Right kidney (tissue), 9 donors: ENCODE measurements at places on chromosomes 6 and 20.
A peak's percentile ranks its signal among the peaks of the same experiment; 100 is the strongest.

DNA sequence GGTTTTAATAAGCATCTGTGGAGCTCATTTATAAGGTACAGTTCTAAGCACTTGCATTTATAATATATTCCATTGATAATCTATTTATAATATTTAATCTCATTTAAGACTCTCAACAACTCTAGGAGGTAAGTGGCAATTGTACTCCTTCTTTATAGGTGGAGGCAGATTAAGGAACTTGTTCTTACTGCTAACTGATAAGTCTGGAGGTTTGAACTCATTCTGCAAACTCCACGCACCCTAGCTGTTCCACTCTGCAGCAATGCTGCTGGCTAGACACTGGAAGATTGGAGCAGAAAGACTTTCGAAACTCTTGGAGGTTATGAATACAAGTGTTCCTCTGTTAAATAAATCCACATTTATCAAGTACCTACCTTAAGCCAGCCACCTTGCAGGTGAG is 793 bp upstream of the HDAC2 start:
- DNase-seq: no peak

- no peak for DNase-seq
Observed at GRCh38 chr6:12442455-12442854, 152.3 kb downstream of the EDN1 start.

DNA sequence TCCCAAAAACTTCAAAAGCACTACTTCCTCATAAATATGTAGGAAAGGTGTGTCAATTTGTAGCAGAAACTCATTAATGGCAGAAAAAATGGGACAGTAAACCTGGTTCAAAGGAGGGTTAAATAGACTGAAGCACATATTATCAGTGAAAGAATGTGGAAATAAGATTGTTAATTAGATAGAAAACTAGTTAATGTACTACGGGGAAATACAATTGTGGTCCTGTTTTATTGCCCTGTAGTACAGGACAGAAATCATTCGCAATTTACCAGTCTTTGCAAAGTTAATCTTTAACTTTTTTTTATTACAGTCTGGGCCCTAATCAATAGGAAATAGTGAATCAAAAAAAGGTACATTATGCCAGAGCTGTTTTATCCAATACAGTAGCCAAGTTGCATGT is 82.0 kb upstream of the PAK5 start:
- no peak for DNase-seq

DNA sequence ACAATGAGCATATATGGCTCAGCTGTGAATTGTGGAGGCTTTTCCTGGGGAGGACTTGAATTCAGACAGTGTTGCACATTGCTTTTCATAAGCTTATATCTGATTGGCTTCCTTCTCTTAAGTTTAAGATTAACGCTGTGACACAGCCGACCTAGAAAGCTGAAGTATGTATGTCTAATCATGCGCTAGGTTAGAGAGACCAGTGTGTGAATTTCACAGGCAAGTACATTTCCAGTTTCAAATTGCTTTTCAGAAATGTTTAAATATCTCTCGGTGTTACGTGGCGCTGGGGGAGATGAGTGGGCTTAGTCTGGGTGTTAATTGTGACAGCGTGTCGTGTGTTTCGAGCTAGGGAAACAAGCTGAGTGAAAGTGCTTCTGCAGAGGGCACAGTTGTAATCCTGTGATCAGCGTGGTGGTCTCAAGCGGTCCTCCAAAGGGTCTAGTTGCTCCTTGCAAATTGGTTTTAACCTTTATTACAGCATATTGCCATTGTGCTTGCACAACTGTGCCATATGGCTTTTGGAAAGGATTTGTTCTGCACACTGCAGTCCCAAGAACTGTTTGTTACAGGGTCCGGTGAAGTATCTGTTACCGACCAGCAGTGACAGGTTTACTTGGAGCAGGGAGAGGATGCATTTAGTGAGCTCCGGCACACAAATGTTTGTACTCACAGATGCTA is 166.6 kb downstream of the SASH1 start:
- DNase-seq: peak; percentile 47

DNA sequence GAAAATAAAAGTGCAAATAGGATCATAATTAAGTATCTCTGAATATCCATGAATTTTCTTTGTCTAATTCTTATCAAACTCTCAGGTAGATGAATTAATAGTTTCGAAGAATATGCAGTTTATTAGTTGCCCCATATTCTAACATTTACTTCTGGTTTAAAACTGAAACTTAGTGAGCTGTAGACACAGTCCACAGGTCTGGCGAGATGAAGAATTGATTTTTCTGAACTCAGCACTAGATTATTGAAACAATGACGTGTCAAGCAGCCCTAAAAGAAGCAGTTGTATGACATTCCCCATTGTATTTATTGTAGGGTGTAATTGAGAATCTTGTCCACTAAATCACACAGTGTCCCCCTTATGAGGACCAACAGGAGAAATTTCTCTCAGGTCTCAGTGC is 407.1 kb downstream of the GRIK2 start:
- no peak for DNase-seq

DNA sequence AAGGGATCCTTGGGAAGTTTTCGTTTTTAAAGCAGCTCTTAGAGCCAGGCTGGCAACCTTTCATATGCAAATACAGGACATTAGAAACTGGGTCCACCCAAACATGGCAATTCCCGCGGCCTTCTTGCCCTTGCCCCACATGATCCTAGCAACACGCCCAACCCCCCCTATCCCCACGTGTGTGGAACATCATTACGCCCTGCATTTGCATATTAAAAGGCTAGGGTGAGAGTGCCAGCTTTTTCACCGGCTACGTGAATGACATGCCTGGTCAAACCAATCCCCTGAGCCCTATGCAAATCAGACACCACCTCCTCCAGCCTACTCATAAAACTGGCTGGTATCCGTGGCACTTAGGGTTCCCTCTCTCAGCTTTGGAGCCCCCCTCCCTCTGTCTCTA is 88.1 kb downstream of the TNFRSF21 start:
- DNase-seq: no peak

DNA sequence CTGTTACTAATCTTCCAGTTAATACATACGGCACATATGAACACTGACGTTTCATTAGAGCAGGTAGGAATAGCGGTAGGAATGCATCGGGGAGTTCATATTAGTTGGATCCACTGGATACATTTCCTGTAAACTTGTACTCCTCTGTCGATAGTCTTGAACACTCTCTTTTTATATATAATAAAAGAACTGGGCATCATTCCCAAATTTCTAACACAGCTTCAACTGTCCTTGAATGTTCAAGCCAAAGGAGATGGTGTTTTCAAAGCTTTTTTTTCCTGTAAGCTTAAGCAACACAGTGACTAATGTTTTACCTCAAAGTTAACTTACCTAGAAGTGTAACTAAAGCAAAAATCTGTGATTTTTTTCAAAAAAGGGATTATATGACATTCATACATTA is 195.3 kb downstream of the UTRN start:
- no peak for DNase-seq

DNA sequence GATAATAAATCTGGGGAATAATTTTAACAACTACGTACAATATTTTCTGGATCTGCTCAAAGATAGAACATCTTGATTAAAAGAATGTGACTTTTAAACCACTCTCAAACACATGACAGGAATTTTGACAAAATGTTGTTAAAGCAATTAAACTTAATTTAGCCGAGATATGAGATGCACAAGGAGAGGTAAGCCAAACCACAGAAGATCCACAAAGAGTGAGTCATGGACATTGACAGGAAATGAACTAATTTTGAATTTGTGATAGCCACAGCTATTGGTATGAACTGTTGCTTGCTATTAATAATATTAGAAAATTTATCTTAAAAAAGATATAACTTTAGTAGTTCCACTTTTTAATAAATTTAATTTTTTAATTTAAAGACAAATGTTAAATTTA is 27.8 kb upstream of the VGLL2 start:
- no peak for DNase-seq

DNA sequence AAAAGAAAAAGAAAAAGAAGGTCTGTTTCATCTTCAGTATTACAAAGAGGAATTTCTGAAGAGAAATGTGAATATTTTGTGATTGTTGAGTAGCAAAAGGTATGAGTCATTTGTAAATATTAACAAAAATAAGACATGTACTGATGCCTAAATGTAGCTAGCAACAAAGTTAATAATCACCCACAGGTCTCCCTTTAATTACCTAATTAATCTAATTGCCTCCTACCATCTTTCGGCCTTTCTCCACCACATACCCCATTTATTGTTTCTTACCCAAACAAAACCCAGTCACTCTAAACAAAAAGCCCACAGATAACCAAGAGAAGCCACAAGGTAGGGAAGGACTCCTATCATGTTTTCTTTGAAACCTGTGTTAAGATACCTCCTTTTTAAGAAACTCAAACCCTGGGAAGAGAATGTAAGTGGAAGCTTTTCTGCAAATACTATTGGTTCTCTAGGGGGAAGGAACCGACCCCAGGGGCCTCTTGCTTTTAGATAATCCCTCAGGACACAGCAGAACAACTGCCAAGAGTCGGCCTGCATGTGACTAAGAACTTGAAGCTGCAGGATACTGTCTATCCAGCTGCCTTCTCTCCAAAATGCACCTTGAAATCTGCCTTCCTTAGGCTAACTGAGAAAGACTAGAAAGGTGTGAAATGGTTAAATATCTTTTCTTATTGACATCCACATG is 16.1 kb upstream of the STK38 start:
- DNase-seq: no peak

DNA sequence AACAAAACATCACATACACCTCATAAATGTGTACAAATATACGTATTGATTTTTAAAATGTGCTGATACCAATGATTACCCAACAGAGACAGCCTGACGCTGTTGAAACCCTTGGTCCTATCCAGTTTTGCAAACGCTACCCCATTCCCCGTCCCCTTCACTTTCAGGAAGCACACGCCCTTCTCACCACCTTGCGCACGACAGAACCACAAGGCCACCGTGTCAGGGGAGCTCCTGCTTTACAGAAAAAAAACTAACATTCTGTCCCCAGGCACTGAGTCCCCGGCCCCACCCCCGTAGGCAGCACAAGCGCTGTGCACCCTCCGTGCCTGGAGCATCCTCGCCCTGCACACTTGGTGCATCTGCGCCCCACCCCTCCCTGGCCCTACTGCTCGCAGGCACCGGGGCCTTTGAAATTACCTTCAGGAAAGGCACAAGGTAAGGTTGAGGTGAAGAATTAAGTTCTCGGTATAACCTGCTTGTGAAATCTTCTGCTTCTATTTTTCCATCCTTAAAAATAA is 58.5 kb downstream of the TAF4 start:
- DNase-seq: no peak

GRCh38 chr6:15938107-15938506 is 190.8 kb upstream of the MYLIP start:
- no peak for DNase-seq

DNA sequence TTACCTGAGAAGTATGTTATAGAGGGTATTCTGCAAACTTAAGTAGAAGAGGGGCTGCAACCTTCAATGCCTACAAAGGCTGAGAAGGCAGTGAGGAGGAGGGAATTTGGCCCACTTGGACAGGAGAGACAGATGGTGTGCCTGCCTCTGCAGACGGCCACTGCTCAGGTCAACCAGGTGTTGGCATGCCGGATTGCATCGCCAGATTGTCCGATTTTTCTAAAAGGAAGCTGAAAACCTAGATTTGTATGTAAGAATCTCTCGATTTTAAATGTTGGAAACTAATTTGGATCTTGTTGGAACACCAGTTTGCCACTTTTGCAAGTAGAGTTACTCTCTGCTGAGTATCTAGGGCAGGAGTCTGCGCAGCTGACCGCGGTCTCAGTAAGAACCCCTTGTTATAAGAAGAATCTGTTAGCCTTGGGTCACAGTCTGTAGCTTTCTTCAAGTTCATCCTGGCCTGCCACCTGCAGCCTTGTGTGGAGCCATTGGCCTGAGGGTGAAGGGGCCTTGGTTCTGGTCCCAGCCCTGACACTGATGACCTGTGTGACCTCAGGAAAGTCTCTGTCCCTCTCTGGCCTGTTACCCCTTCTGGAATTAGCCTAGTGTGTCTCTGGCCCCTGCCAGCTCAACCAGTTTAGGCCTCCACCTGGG is 54.4 kb downstream of the TGM2 start:
- no peak for DNase-seq

DNA sequence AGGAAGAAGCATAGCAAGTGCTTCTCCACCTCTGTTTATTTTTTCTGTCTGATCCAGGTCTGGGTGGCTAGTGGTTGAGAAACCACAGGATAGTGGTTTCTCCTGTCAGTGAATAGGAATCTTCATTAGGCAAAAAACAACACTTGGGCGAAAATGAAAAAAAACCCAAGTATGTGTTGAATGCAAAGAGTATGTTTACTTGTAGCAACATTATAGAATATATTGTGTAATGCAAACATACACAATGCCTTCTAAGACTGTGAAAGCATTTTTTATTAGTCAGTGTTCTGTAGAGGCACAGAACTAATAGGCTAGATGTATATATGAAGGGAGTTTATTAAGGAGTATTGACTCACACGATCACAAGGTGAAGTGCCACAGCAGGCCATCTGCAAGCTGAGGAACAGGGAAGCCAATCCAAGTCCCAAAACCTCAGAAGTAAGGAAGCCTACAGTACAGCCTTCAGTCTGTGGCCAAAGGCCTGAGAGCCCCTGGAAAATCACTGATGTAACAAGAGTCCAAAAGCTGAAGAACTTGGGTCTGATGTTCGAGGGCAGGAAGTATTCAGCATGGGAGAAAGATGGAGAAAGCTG is 111.1 kb downstream of the UST start:
- no peak for DNase-seq

DNA sequence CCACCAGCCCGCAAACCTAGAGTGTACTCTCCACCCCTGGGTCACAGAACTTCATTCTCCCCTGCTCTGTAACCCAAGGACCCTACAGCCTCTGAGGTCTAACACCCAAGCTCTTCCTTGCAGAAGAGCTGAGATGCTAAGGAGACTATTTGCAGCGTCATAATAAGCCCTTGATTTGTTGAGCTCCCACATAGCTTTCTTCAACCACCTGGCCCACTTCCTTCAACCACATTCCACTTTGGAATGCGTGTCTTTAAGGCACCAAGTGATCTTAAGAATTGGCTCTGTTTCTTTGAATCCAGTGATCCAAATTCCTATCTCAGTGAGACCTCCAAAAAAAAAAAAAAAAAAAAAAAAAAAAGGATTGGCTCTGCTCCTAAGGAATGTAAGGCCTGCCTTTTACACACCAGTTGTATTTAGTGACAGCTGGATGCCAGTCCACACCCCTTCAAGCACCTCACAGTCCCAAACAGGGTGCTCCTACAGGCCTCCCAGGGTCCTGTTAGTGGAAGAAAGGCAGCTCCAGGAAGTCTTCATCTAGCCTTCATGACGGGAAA is 106.2 kb downstream of the UBE3D start:
- DNase-seq: no peak

GRCh38 chr6:34146021-34146782 is at the start of gene GRM4:
Gene GRM4, minus strand, starts transcription at chr6:34146087. Its CDS starts 12,591 bp downstream, at chr6:34133496.
- no peak for DNase-seq

DNA sequence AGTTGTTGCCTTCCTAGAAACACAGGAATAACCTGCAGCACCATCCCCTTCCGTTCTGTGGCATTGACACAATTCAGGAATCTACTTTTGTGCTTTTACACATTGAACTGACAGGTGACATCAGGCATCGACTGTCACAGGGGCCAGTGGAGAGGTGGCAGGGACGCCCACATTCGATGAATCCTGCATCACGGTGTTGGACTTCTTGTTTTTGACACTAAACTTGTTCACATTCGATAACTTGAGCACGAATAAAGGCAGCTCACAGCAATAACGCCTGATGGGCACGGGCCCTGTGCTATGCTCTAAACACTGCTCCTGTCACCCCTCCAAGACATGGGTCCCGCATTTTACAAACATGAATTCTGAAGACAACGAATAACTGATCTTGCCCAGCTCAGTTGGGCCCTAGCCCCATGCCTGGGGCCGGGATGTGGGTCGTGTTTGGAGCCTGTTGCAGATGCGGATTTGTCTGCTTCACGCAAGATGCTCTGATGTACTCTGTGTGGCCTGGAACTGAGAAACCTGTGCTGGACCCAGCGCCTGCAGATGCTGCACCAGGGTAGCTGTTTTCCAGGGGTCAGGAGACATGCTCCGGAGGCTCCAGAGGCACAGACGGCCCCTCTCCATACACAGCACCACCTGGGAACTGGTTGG is 75.7 kb downstream of the TTLL2 start:
- no peak for DNase-seq
